ENCODE measurements at places on chromosomes 16 and 17.

GRCh38 chr17:77332981-77333685, 192.4 kb downstream of the SEC14L1 start:
- no peak for DNase-seq

DNA sequence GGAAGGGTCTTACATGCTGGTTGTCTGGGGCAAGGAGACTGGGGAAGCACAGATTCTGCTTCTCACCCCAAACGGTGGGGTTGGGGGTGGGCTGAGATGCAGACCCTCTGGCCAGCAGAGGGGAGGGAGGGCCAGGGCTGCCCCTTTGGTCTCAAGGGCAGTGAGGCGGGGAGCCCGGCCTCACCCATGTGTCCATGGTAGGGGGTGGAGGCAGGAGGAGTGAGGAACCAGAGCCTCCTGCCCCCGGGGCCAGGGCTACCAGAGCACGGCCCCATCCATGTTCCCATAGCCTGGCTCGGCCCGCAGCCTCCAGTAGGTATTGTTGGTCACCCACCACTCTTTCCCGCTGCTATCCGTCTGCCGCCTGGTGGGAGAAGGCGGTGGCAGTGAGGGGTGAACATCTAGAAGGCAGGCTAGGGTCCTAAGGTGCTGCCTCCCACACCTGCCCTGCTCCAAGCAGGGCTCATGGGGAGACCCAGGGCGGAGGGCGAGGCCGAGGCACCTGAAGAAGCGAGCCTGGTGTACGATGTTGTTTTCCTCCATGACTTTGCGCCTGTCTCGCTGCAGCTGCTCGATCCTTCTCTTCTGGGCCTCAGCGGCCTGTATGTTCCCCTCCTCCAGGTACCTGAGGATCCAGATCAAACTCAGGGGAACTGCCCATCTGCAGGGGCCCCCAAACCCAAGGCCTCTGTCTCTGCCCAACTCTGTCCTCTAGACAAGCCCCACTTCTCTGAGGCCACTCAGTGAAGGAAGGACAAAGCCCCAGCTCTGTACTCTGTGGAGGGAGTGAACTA, 13.4 kb downstream of the OSBPL7 start:
- no peak for DNase-seq

GRCh38 chr17:8719291-8720246, 25.1 kb downstream of the CCDC42 start:
- DNase-seq = no peak

GRCh38 chr17:81458628-81459027, 54.0 kb downstream of the ACTG1 start:
- no peak for DNase-seq

- DNase-seq = no peak
These were observed 54.9 kb downstream of the HS3ST3A1 start for GRCh38 chr17:13546851-13547250.

DNA sequence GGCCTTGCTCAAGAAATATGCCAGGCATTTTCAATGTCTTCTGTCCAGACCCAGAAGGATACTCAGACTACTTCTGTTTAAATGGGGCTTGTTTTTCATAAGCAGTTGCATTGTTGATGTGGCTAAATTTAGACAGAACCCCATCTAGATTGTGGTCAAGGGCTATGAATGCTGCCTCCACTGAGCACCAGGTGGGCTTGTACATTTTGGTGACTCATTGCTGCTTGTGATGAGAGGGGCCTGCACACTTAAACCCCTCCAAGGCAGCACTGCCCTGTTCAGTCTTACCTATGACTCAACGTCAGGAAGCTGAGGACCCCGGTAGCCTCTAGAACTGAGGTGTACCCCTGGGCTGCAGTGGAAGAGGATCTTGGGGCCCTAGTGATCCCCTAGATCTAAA, 144.0 kb downstream of the PRKCA start:
- no peak for DNase-seq

DNA sequence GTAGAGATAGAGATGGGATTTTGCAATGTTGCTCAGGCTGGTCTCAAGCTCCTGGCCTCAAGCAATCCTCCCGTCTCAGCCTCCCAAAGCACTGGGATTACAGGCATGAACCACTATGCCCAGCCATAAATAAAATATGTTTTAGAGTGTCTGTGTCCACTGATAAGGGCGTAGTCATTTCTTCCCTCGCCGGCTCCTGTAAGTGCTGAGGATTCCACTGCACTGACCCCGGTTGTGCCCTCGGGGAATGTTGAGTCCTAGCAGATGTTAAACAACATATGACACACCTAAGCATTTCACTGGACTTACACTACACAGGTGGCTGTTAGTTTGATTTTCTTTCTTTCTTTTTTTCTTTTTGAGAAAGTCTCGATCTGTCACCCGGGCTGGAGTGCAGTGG, 5.6 kb upstream of the SHMT1 start:
- DNase-seq = no peak

DNA sequence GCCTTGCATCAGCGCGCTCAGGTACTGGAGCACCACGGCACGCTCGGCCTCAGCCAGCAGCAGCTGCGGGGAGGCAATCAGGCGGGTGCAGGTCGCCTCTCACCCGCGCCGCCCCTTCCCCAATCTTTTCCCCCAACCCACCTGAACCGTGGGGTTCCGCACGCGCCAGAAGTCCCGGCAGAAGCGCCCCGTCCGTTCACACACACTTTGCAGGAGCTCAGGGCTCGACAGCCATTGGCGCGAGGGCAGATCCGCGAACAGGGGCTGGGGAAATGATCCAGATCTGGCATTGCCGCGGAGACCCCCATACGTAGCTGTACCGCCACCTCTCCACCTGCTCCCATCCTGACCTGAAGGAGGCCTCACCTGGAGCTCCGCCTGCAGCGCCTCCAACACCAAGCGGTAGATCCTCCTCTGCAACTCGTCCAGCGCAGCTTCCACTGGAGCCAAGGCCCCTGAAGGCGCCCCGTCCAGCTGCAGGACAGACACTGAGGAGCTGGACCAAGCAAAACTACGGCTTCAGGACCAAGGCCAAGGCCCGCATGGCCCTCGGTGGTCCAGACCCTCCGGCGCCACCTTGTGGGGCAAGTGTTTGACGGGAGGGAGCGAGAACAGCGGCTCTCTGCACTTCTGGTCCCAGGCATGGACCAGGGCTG, 1.4 kb upstream of the MATCAP1 start:
- DNase-seq = peak; percentile 86

GRCh38 chr17:38533866-38534497, 71.8 kb downstream of the SRCIN1 start:
- no peak for DNase-seq

GRCh38 chr16:15616475-15617165, 26.3 kb downstream of the MARF1 start:
- DNase-seq = no peak

- DNase-seq = no peak
These were observed 25.8 kb downstream of the ABCC1 start for GRCh38 chr16:15975172-15975571.

GRCh38 chr17:21211825-21212479, 2.0 kb downstream of the TMEM11 start:
- no peak for DNase-seq

DNA sequence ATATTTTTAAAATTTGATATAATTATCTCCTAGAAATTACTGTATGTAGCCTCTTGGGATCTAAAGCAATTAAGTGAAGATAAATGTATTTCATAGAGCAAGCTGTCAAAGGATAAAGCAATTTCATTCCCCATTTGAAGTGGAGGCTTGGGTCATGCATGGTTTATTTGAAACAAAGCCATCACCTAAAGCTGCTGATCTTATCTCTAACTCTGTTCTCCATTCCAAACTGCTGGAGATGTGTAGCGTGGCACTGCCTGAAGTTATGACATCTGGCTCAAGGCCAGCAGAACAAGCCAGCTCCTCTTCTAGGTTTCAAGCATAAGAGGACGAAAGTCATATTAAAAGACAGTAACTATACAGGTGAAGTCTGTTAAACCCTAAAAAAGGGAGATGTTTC, 83.9 kb downstream of the HIC1 start:
- DNase-seq = peak; percentile 97

Data from SK-N-DZ (cell line).